ENCODE measurements at places on chromosomes 5 and 9. TPM values are rescaled to one million over a fixed set of nuclear protein-coding genes. Genes with fewer than 3 reads are reported as not detected.

The INSL4 gene
- total RNA-seq, result not detected

The RGS7BP gene
- not detected for total RNA-seq

The ZNF354C gene
- 11.2 TPM for total RNA-seq

GRCh38 chr9:93257808-93258331 is 73.9 kb downstream of the WNK2 start:
- no peak overlapping the region for H3K27ac ChIP-seq
- DNase-seq, result no peak
- no peaks in the 10 kb centered on the region for H3K36me3 ChIP-seq
- H3K4me3 ChIP-seq, result no peak overlapping the region
- H3K27me3 ChIP-seq, result no peaks in the 10 kb centered on the region

GRCh38 chr5:61334868-61335615 is 3.0 kb downstream of the ZSWIM6 start:
- no peak overlapping the region for H3K27ac ChIP-seq
- no peak for DNase-seq
- no peaks in the 10 kb centered on the region for H3K36me3 ChIP-seq
- H3K4me3 ChIP-seq, result no peak overlapping the region

- no peak overlapping the region for H3K4me3 ChIP-seq
- H3K27ac ChIP-seq, result no peak overlapping the region
- no peaks in the 10 kb centered on the region for H3K36me3 ChIP-seq
- no peaks in the 10 kb centered on the region for H3K27me3 ChIP-seq
- H3K4me1 ChIP-seq, result no peaks in the 10 kb centered on the region
Observed at GRCh38 chr5:38316544-38317224, 58.3 kb downstream of the EGFLAM start.

DNA sequence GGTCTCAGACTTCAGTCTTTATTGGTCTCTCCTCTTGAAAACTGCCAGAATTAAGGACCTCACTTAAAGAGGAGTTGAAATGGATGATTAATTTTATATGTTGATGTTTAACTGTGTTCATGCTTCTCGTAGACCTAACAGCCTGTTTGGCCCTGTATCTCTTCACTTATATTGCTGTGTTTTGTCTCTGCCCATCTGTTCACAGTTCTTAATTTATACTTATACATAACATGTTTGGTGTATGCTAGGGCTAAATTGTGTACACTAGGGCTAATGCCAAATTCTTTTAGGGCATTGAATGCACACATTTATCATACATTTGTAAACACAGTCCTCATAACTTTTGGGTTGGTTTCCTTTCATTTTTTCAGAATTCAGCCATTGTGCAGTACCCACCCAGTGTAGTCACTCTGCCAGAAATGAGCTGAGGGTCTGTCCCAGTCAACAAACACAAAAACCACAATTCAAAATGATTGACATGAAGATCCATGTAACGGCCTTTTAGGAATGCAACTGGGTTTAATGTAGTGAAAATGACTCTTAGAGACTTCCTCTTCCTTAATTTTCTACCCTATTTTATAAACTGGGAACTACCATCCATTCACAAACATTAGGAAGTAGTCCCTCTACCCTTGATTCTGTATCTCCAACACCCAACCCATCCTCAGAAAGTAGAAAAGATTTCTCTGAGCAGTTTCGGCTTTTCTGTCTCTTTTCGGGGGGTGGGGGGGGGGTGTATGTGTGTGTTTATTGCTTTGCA is 668.8 kb upstream of the KLF4 start:
- no peaks in the 10 kb centered on the region for H3K36me3 ChIP-seq
- no peak for DNase-seq
- no peaks in the 10 kb centered on the region for H3K27me3 ChIP-seq
- no peak overlapping the region for H3K27ac ChIP-seq
- H3K4me3 ChIP-seq, result no peak overlapping the region

GRCh38 chr9:19976226-19976625 is 187.4 kb upstream of the SLC24A2 start:
- peaks cover 12% of the 10 kb centered on the region for H3K4me1 ChIP-seq
- H3K4me3 ChIP-seq, result no peak overlapping the region
- peak; percentile 13 for DNase-seq
- H3K36me3 ChIP-seq, result no peaks in the 10 kb centered on the region
- H3K27me3 ChIP-seq, result no peaks in the 10 kb centered on the region

GRCh38 chr9:10339152-10339551 is 273.6 kb downstream of the PTPRD start:
- no peaks in the 10 kb centered on the region for H3K36me3 ChIP-seq
- H3K27ac ChIP-seq, result no peak overlapping the region
- H3K4me3 ChIP-seq, result no peak overlapping the region
- H3K27me3 ChIP-seq, result no peaks in the 10 kb centered on the region
- no peaks in the 10 kb centered on the region for H3K4me1 ChIP-seq

DNA sequence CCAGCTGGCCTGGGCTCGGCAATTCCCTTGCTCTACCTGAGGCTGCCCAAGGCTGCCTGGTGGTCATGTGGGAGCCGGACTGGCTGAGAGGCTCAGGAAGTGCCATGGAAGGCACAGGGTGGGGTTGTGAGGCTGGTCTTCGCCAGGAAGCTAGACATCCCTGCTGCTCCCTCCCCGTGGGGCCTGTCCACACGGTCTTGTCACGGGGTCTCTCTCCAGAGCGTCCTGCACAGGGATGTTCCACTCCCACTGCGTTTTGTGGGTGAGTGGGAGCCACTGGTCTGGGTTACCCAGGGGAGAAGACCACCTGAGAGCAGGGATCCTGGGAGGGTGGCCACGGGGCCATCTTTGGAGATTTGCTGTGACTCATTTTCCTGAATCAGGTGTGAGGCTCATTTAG is 11.6 kb downstream of the GADD45G start:
- H3K27me3 ChIP-seq, result no peaks in the 10 kb centered on the region
- H3K4me1 ChIP-seq, result no peaks in the 10 kb centered on the region
- H3K36me3 ChIP-seq, result no peaks in the 10 kb centered on the region
- no peak for DNase-seq
- no peak overlapping the region for H3K27ac ChIP-seq

- no peaks in the 10 kb centered on the region for H3K36me3 ChIP-seq
- peaks cover 11% of the 10 kb centered on the region for H3K4me1 ChIP-seq
- no peak overlapping the region for H3K27ac ChIP-seq
- peaks cover 6% of the 10 kb centered on the region for H3K27me3 ChIP-seq
- H3K4me3 ChIP-seq, result no peak overlapping the region
Observed at GRCh38 chr9:38063363-38063707, 5.7 kb downstream of the SHB start.
